ENCODE measurements at places on chromosomes 2 and 18.

- DNase-seq: no peak
Observed at GRCh38 chr2:13089971-13090370, 373.2 kb downstream of the TRIB2 start.

GRCh38 chr18:48230467-48231113 is 178.6 kb downstream of the ZBTB7C start:
- DNase-seq: peak; percentile 89

GRCh38 chr18:37698508-37699040 is 133.0 kb upstream of the CELF4 start:
- no peak for DNase-seq

GRCh38 chr18:54269893-54270844 is 852 bp downstream of the POLI start:
- peak; percentile 76 for DNase-seq

DNA sequence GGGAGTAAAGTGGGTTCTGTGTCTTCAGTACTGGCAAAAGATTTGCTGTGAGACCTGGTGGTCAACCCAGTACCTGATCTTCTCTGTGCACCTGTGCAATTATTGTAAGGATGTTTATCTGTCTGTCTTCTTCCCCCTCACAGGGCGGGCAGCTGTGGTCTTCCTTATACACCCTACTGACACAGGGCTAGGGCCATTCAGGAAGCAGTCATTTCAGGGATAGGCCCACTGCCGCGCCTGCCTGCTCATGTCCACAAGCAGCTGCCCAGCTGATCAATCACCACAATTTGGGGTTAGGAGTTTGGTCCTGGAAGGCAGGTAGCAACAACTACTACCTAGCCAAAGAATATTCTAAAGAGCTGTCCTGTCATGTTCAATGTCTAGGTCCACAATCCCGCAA is 1.2 kb upstream of the CNNM4 start:
- DNase-seq: no peak

DNA sequence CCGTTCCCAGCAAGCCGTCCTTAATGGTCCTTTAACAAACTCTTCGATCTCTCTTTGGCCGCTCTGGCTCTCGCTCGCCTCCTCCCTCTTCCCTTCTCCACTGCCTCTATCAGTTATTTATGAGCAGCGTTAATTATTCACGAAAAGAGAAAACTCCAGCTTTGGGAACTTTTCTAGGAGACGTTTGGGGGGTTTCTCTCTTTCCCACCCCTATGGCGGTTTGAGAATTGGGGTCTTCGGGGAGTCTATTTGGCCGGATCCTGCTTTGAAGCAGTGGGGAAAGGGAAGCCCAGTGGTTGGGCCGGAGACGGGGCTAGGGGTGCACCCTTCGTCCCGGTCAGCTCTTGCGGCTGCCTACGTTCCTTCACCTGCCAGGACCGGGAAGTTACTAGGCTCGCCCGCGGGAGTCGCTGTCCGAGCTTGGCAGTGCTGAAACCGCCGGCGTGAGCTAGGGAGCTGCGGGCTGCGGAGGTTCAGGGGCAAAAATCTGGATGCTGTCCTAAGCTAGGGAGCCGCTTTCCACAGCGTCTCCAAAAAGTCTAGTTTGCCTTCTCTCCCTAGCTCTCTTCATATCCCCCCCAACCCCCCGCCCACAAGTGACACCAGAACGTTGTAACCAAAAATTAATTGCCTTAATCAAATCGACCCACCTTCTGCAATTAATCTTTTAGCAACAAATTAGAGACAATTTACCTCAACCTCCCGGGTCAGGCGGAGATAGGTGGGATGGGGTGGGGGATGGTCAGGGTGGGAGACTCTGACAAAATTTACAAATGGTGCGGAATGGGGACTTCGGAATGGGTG is 8.9 kb upstream of the SKOR2 start:
- peak; percentile 85 for DNase-seq

DNA sequence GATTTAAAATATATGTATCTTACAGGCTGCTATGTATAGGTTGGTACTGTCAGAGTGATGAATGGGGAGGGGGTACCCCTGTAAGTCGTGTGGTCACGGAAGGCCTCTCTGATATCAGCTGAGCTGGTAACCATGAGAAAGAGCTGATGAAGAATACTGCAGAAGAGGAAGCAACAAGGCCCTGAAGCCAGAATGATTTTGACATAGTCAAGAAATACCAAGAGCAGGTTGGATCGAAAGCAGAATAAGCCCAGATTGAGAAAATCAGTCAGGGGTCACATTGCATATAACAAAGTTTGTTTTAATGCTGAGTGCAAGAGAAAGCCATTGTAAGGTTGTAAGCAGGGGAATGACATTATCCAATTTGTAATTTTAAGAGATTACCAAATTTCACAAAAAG is 57.3 kb downstream of the UNC50 start:
- no peak for DNase-seq

GRCh38 chr2:121093692-121094091 is 191.3 kb downstream of the TFCP2L1 start:
- no peak for DNase-seq

GRCh38 chr2:69603146-69603743 is 40.3 kb downstream of the AAK1 start:
- DNase-seq: no peak

- peak; percentile 38 for DNase-seq
Observed at GRCh38 chr18:55779691-55780585, 191.9 kb upstream of the TCF4 start.

DNA sequence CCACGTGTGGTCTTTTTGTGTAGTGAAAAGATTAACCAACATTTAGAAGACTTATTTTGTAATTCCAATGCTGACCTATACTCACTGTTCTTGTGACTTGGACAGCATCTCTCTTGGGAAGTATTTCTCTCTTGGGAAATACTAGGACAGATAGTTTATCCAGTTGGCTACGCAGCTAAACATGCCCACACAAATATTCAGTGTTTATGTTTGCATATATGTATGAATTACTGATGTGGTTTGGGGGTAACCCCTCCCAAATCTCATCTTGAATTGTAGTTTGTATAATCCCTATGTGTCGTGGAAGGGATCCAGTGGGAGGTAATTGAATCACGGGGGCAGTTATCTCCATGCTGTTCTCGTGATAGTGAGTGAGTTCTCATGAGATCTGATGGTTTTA is 2062.3 kb upstream of the CELF4 start:
- DNase-seq: no peak

- no peak for DNase-seq
Observed at GRCh38 chr2:209633911-209634310, 137.7 kb upstream of the UNC80 start.

- no peak for DNase-seq
Observed at GRCh38 chr2:69946351-69947324, 14.8 kb downstream of the ASPRV1 start.

- DNase-seq: no peak
Observed at GRCh38 chr2:207995887-207996286, 29.4 kb downstream of the PLEKHM3 start.

DNA sequence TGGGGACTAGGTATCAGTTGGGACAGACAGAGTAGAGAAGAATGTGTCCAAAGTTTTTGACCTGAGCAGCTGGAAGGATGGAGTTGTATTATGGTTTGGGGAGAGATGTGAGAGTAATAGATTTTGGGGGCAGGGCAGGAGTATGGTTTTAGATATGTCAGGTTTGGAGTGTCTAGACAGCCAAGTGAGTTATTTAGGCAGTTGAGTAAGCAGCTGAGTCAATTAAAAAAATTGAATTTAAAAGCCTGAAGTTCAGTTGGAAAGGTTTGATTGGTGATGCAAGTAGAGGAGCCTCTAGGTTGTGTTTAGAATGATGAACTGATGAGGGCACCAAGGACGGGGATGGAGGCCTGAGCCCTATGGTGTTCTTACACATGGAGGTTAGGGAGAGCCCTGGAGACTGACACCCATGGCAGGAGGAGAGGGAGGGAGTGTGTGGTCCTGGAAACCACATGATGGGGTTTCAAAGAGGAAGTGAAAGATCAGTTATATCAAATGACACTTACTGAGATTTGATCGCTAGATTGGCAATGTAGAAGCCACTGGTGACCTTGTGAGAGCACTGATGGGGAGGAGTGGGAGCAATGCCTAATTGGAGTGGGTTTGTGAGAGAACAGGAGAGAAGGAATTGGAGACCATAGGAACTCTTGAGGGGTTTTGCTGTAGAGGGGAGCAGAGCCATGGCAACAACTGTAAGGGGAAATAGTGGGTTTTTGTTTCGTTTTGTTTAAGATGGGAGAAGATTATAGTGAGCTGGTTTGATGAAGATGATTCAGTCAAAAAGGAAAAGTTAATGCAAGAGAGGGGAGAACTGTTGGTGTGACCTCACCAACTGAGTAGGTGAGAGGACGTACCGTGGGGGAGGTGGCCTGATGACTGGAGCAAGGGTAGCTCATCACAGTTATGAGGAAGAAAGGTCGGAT is 10.3 kb downstream of the ITGA6 start:
- DNase-seq: no peak

DNA sequence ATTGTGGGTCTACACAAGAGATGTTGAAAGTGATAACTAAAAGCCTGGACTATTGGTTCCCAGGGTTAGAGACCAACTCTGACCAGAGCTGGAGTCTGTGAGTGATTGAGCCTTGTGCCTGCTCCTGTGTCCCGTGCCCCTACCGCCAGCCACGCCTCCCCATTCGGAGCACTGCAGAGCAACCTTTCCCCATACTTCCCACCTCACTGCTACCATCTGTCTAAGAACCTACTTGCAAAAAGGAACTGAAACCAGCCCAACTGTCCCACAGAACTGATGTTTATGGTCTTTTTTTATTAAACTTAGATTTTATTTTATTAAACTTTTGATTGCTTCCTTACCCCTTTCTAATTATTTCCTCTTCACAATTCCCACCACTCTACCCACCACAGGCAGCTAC is 300.3 kb upstream of the MGAT5 start:
- no peak for DNase-seq

Measured in WERI-Rb-1 (cell line).